NCI-H774 (cell line): ENCODE measurements at places on chromosomes 11 and 22.

GRCh38 chr11:93729129-93729616 is 12.1 kb downstream of the TAF1D start:
- DNase-seq: no peak

DNA sequence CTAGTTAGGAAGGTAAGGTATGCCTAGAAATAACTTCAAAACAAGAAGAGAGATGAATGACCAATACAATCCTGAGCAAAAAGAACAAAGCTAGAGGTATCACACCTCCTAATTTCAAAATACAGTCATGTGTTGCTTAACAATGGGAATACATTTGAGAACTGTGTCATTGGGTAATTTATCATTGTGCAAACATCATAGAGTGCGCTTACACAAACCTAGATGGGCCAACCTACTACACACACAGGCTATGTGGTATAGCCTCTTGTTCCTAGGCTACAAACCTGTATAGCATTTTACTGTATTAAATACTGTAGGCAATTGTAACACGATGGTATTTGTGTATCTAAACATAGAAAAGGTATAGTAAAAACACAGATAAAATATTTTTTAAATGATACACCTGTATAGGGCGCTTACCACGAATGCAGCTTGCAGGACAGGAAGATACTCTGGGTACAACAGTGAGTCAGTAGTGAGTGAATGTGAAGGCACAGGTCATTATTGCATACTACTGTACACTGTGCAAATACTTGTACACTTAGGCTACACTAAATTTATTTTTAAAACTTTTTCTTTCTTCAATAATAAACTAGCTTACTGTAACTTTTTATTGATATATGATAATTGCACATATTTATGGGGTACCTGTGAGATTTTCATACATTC is 48.2 kb downstream of the STK33 start:
- peak; percentile 5 for DNase-seq

DNA sequence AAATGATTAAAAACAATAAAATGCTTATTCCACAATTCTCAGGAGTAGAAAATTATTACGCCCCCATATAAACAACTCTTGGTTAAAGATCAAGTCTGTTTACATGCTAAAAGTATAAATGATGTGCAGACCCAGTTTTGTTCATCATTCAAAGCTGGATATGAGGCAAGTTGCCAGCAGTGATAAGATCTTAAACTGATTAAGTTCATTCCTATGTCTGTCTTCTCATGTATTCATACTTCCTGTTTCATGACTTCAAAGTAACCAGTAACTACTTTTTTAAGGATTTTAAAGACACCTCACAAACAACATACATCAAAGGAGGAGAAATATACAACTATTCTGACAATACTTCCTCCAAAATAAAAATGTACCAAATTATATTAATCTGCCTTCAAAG is 55.0 kb upstream of the ARHGAP32 start:
- no peak for DNase-seq

DNA sequence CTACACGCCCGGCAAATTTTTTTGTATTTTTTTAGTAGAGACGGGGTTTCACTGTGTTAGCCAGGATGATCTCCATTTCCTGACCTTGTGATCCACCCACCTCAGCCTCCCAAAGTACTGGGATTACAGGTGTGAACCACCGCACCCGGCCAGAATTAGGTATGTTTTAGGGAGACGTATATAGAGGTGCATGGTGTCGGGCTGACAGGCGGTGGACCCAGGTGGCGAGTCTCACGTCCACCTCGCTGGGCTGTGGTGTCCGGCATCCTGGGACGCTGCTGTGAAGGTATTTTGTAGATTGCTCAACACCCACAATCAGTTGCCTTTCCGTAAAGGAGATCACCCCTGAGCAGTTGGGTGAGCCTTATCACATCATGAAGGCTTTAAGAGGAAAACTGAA is 728.6 kb downstream of the BRD1 start:
- DNase-seq: no peak

GRCh38 chr11:12329169-12329568 is 48.2 kb upstream of the PARVA start:
- DNase-seq: no peak

- DNase-seq: no peak
Observed at GRCh38 chr11:119362741-119363080, 16.2 kb upstream of the MFRP start.

GRCh38 chr11:85665733-85666132 is 804 bp upstream of the CREBZF start:
- DNase-seq: peak; percentile 10

DNA sequence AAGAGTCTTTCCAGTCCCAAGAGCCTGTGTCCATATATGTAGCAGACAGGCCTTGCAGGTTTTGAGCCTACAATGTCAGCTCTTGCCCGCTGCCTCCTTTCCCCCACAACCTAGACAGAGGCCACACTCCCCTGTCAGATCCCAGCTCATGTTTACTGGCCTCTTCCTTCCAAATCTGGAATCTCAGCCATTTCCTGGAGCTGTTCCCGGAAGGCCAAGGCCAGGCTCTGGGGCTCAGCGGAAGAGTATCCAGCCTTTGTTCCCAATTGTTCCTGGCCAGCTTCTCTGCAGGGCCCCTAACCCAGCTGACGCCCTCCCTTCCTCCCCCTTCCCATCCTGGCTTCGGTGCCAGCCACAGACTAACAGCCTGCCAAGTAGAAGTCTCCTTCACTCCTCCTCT is 1.0 kb upstream of the ROBO4 start:
- DNase-seq: no peak

DNA sequence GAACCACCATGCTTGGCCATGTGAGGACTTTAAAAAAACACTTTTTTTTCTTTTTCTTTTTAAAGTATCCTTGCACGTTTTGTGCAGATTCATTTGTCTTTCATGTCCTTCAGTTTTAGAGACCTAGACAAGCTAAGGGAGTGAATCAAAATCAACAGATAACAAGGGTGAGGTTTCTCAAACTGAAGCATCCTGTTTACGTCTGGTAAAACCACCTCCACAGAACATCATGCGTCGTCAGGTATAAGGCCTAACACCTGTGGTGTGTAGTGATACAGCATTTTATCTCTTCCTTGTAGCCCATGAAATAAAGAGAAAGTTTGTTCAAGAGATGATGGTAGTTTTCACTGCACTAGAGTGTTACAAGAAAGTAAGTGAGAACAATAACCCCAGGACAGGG is 26.3 kb upstream of the CSF2RB start:
- no peak for DNase-seq

- no peak for DNase-seq
Observed at GRCh38 chr22:49824185-49824925, 3.3 kb downstream of the BRD1 start.

GRCh38 chr22:45127866-45128265 is 35.9 kb upstream of the NUP50 start:
- DNase-seq: no peak

DNA sequence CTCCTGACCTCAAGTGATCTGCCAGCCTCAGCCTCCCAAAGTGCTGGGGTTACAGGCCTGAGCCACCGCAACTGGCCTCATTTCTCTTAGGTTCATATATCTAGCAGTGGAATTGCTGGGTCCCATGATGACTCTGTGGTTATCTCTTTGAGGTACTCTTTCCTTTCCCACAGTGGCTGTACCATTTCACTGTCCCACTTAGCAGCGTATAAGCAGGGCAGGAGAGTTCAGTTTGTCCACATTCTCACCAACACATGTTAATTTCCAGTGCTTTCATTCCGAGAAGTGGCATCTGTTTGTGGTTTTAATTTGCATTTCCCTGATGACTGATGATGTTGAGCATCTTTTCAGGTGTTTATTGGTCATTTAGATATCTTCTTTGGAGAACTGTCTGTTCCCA is 16.4 kb downstream of the PRR5 start:
- DNase-seq: no peak

- DNase-seq: no peak
Observed at GRCh38 chr11:11981364-11981763, 27.1 kb downstream of the DKK3 start.

- no peak for DNase-seq
Observed at GRCh38 chr11:102837156-102837555, 6.3 kb downstream of the MMP3 start.

DNA sequence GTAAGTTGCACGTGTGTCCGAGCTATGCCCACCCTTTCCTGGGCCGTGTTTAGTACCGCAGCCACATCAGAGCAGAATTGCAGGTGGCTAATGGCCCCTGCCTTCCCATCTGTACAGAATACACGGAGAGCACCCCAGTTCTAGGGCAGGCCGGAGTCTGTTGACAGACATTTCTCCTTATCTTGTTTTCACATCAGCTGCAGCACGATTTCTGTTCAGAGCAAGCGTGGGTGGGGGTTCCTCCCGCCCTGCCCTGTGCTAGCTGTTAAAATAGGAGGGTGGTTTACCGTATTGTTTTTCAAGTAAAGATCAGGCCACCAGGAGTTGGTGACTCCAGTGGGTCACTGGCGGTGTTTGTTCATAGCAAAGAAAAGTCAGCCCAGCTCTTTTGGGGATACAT is 41.1 kb downstream of the UBASH3B start:
- no peak for DNase-seq

GRCh38 chr11:35390737-35391682 is 28.3 kb downstream of the SLC1A2 start:
- DNase-seq: peak; percentile 65

DNA sequence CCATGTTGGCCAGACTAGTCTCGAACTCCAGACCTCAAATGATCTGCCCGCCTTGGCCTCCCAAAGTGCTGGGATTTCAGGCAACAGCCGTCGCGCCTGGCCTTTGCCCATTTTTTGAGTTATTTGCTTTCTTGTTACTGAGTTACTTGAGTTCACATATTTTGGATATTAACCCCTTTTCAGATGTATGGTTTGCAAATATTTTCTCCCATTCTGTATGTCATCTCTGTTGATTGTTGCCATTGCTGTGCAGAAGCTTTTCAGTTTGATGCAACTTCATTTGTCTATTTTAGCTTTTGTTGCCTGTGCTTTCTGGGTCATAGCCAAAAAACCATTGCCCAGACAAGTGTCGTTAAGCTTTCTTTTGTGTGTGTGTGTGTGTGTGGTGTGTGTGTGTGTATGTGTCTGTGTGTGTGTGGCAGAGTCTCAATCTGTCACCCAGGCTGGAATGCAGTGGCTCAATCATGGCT is 6.8 kb downstream of the TSGA10IP start:
- no peak for DNase-seq
